Left colon (tissue), 2 donors: ENCODE measurements at places on chromosomes 6 and 20. TPM values are rescaled to one million over a fixed set of nuclear protein-coding genes. Genes with fewer than 3 reads are reported as not detected.

The BPIFB1 gene
- not detected for total RNA-seq

The MOXD1 gene
- 0.79 TPM for total RNA-seq

The RCAN2 gene
- 4.0 TPM for total RNA-seq

The CRISP3 gene
- total RNA-seq, result not detected

The PSORS1C1 gene
- total RNA-seq, result 4.9 TPM

The GPR63 gene
- total RNA-seq, result 1.8 TPM

The DZANK1 gene
- 1.8 TPM for total RNA-seq

The RSPO3 gene
- 6.2 TPM for total RNA-seq

The EPPIN gene
- total RNA-seq, result not detected

The LIN28B gene
- total RNA-seq, result not detected

The OR2J3 gene
- total RNA-seq, result not detected

- DNase-seq, result peak; percentile 30
These were observed 14.0 kb upstream of the FAM50B start for GRCh38 chr6:3835055-3835731.

GRCh38 chr20:45487231-45487635 lies 17.7 kb downstream of the WFDC2 start:
- DNase-seq, result no peak

DNA sequence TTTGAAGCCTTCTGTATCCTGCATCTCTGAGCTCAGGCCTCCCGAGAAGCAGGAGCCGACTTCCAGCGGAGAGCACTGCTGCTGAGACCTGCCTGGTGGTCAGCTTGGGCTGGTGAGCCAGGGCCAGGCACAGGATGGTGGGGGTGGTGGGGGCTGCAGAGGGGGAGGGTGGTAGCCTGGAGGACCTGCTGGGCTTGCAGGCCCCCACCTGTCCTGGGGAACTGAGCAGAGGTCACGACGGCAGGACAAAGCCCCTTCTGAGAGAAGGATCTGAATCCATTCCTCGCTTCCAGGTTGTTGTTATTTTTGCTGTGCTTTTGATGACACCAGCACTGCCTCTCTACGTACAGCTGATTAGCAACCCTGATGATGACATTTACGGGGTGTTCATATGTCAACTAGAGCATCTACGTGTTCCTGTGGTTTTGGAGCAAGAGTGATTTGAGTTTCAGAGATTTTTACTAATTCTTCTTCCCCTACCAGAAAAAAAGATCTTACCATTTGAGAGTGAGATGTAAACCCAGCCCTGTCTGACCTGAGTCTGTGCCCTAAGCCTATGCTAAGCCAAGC lies 35.7 kb upstream of the CD93 start:
- no peak for DNase-seq

GRCh38 chr20:50636601-50637540 lies 54.5 kb downstream of the RIPOR3 start:
- no peak for DNase-seq

DNA sequence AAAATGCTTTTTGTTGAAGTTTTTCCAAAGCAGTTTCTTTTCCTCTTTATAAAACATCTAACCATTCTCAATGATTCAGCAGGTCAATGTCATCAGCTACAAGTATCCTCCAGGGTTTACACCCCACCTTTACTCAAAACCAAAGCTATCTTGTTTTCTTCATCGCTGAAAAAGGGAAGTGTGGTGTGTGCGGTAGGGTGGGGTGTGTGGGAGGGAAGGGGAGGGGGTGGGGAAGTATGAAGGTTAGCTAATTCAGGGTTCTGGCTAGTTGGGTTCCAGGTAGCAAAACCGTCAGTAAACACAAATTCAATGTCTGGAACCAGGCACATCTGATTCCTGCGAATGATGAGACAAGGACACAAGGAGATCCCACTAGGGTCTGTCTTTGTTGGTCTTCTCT lies 189.6 kb downstream of the GJA10 start:
- no peak for DNase-seq

- DNase-seq, result peak; percentile 52
These were observed 4.2 kb downstream of the PSMF1 start for GRCh38 chr20:1122388-1123315.

GRCh38 chr20:655726-656624 lies 3.0 kb upstream of the SRXN1 start:
- DNase-seq, result no peak

- DNase-seq, result no peak
These were observed 33.9 kb upstream of the FAM83D start for GRCh38 chr20:38892091-38892981.

GRCh38 chr6:42572523-42572922 lies 8.7 kb downstream of the UBR2 start:
- DNase-seq, result no peak

DNA sequence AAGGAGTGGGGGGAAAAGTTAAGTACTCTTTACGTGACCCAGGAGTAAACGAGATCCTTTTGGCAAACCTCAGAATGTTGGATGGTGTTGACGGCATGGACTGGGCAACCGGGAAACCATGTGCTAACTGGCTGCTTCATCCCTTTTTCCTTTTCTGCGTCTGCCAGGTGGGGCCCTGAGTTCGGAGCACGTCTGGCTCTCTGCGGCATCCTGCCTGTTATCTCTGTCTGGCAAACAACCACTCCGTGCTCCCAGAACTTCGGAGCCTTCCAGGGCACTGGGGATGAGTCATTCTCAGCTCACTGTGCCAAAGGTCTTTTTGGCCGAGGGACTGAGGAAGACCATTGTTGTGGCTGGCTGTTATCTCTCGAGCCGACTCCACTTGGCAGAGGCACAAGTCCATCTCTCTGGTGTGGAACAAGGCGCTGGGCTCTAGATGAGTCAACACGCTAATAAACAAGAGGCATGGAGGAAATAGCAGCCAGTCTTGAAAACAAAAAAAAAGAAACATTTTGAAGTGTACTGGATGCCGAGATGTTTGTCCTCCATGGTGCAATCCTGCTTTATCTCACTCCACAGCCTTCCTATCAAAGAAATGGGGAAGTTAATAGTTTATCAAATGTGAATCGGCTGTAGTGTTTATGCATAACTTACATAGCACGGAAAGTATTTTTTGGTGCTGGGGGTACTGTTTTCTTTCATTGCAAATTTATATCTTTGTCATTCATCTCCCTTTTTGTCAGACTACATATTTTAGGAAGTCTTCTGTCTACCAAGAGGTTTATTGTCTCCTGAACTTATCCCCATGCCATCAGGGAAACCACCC lies 64.6 kb upstream of the TXNDC5 start:
- DNase-seq, result peak; percentile 60

- peak; percentile 44 for DNase-seq
These were observed 606 bp downstream of the ID4 start for GRCh38 chr6:19837511-19838441.

DNA sequence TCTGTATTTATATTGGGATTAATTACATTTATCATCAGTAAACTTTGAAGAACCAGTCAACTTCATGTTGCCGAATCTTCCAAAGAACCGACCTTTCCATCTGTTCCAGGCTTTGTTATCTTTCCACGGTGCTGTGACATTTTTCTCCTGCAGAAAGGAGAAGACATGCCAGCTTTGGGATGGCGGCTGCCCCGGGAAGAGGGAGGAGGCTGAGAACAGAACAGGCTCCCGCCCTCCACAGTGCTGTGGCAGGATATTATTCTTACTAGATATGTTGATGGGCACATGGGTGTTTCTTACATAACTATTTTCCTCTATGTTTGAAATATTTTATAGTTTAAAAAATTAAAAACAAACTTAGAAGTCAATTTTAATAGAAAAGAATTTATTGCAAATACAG lies 44.9 kb downstream of the GINS1 start:
- DNase-seq, result no peak

DNA sequence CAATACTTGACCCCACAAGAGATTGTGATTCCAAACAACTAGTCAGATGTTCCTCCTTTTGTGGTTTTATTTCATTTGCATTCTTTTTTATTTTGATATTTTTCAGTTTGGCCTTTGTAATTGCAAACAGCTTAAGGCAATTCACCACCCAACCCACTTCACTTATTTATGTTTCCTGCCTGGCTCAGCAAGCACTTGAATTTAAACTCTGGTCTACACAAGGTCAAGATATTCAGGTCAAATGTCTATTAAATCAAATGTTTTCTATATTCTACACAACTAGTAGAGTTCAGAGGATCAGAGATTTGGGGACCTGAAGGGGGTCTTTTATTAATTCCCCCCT lies 100.1 kb downstream of the SGK1 start:
- DNase-seq, result no peak

DNA sequence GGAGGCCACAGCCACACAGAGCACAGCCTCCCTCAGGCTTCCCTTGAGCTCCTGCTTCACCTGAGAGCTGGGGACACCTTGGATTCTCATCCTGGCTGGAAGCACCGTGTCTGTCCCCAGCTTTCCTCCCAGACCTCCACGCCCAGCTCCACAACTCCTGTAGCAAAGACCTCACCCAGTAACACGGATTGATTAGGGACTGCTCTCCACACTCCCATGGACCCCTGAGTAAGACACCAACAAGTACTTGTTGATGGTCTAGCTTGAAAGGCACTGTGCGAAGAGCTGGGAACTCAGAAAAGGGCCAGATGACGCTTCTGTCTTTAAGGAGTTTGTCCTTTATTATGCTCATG lies 109.6 kb downstream of the DLL1 start:
- DNase-seq, result no peak

- peak; percentile 66 for DNase-seq
These were observed 42.7 kb downstream of the CD2AP start for GRCh38 chr6:47520282-47520681.

DNA sequence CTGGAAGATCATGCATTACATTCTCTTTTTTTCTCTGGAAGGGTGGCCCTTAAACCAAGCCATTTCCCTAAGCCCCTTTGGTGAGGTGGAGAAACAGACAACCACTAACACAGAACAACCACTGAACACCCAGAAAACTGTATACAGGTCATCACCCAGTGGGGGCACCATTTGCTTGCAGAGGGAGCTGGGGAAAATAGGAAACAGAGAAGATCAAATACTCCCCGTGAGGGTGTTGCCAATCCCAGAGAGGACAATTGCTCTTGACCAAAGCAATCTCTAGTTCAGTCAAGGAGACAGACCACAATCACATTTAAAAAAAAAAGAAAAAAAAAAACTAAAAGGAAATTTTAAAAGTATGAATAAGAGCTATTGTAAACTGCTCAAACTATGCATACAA lies 865 bp upstream of the DAAM2 start:
- DNase-seq, result no peak

GRCh38 chr20:48818481-48818987 lies 9.3 kb downstream of the PREX1 start:
- no peak for DNase-seq

- no peak for DNase-seq
These were observed 22.3 kb upstream of the HECA start for GRCh38 chr6:139112561-139112960.

DNA sequence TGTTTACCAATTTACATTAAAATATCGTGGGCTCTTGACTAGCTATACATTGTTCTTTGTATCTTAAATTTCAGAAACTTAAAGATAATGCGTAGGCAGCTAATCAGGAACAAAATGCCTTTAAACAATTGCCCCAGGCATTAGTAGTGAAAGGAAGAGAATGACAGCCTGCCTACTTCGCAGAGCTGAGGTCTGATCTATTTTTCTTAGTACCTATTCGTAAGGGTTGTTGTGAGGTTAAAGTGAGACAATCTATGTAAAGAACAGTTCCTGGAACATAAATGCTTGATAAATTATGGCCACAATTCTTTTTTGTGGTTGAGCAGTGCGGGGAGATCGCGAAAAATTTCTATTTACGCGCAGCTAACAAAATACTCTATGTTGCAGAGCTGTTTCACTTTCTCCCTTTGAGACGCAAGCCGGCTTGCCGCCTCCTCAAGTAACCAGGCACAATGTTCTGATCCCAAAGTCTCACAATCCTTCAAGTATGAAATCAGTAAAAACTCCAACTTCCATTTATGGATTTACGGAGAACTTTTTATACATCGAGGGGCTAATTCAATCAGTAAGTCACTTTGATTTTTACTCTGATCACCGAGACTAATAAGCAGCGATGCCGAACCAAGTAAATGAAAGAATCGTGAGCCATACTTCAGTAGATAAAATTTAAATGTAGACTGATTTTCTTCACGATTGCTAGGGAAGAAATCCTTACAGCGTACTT lies 878 bp upstream of the PNRC1 start:
- DNase-seq, result peak; percentile 55

- DNase-seq, result no peak
These were observed 178.5 kb downstream of the SLC16A10 start for GRCh38 chr6:111265842-111266241.

GRCh38 chr20:43748274-43748673 lies 21.5 kb upstream of the GTSF1L start:
- DNase-seq, result no peak

- DNase-seq, result no peak
These were observed 190.4 kb downstream of the PRL start for GRCh38 chr6:22106451-22106850.

- DNase-seq, result no peak
These were observed 124.8 kb downstream of the INSM1 start for GRCh38 chr20:20492521-20493332.

DNA sequence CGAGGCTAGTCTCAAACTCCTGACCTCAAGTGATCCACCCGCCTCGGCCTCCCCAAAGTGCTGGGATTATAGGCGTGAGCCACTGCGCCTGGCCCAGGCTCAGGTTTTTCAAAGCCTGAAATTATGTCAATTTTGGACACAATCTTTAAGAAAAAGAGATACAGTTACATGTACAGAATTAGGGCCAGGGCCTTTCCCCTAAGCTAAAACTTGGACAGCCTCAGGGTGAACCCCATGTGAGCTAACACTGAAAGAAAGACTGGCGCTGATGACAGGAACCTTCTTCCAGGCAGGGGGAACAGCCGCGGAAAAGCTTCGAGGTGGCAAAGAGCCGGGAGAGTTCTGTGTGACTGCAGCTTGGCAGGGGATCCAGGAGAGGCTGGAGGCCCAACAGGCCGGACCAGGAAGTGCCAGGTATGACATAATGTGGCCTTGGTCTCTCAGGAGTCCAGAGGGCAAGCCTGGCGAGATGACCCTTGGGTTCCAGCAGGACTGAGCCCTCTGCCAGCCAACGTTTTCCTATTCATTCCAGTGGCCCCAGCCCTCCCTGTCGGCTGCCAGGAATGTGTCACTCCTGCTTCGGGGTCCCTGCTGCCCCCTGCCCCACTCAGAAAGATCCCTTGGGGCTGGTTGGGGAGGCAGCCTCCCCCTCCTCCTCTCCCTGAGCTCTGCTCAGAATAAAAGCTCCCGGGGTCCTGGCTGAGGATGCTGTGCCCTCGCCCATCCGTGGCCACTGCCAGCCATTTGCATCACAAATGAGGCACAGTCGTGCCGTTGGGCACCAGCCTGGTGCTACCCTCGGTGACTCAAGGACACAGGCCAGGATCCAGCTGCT lies 37.3 kb downstream of the RBM38 start:
- no peak for DNase-seq

GRCh38 chr6:170142559-170142958 lies 148.3 kb downstream of the DLL1 start:
- peak; percentile 13 for DNase-seq

- DNase-seq, result no peak
These were observed 41.7 kb upstream of the REV3L start for GRCh38 chr6:111524735-111525134.
